Stimulated activated CD8-positive, alpha-beta memory T cell treated with anti-CD3 and anti-CD28 coated beads, Interleukin-4, amount 100 ng/mL, for 1 hour (primary cell): ENCODE measurements at places on chromosomes 16 and 17.

GRCh38 chr16:88430524-88431446 is 22.3 kb upstream of the ZFPM1 start:
- DNase-seq: no peak

GRCh38 chr17:49407981-49408501 is 6.6 kb downstream of the PHB1 start:
- peak; percentile 69 for DNase-seq

- no peak for DNase-seq
Observed at GRCh38 chr17:38451840-38452529, 23.7 kb downstream of the ARHGAP23 start.

DNA sequence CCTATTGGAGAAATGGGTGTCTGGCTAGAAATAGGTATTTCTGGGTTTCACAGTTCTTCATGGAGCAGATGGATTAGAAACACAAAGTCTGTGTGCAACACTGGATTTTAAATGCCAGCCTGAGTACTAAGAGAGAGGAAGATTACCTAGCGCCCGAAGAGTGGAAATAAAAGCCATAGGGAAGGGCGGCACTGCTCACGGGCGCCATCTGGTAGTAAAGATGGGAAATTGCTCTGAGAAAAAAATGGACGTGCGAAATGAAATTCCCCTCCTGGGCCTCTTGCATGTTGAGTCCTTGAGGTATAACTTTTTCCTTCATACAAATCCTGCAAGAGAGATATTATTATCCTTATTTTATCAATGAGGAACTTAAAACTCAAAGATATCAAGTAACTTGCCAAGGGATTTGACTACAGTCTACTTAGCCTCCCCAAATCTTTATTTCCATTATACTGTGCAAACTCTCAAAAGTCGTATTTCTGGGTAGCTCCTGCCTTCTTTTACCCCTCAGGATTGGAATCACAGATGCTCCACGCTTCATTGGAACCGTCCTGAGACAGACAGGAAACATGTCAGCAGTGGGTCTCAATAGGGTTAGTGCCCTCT is 72.8 kb downstream of the MMD start:
- DNase-seq: peak; percentile 9

- DNase-seq: no peak
Observed at GRCh38 chr16:500709-501108, 26.8 kb upstream of the CAPN15 start.

GRCh38 chr16:54927125-54928015 is 3.3 kb upstream of the IRX5 start:
- DNase-seq: no peak

DNA sequence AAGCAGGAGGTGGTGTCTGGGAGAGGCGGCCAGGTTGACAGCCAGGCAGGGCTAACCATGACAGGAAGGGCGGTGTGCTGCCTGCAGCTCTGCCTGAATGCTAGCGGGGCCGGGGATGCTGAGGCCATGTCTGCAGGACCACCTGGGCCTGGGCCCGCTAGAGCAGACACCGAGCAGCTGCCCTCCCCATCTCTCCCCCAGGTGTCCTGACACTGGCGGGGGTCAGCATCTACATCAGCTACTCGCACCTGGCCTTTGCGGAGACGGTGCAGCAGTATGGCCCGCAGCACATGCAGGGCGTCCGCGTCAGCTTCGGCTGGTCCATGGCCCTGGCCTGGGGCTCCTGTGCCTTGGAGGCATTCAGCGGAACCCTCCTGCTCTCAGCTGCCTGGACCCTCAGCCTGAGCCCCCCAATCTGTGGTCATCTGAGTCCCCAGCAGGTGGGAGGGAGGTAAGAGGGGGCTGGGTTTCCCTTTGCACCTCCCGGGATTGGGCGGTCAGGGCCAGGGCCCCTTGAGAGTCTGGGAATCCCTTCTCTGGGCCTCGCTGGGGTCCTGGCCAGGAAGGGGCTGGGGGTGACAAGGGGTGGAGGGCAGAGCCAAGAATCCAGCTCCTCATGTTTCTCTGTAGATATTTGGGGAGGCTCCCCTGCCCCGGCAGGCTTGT is 7.5 kb downstream of the TMEM235 start:
- no peak for DNase-seq

GRCh38 chr17:10156948-10157607 is 41.3 kb downstream of the GAS7 start:
- DNase-seq: no peak

DNA sequence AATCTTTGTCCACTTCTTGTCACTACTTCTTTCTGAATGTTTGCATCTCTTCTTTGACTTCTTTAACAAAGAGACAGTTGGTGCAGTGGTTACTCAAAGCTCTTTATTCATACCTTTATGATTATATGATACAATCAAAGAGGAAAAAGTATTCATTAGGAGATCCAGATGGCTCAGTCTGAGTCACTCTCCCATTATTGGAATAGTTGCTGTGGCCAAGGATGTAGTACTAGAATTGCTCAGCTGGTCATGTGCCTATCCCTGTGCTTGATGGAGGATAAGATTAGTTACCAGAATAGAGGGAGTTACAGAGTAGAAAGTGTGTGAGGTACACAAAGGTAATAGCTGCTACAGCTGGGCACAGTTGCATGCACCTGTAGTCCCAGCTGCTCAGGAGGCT is 18.3 kb downstream of the BCAS3 start:
- DNase-seq: no peak

GRCh38 chr17:70366386-70366785 is 197.1 kb downstream of the KCNJ2 start:
- DNase-seq: no peak

DNA sequence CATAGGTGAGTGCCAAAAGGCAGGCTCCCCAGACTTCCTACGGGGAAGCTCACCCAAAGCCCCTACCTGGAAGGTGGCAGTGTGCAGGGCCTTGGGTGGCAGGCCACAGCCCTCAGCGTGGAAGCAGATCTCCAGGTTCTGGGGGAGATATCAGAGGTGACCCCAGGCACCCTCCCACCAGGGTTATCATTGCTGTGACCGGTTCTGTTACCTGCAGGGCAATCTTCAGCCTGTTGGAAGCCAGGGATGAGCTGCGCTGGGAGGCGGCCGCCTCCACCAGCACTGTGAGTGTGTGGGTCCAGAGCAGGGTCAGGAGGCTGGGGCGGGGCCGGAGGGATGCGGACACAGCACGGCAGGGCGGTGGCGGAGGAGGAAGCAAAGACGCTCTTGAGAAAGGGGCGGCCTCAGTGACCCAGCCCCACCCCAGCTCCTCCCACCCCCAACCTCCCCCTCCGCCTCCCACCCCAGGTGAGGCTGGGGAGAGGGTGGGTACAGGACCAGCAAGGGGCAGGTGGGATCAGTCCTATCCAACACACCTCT is 13.1 kb downstream of the UNC13D start:
- DNase-seq: no peak

DNA sequence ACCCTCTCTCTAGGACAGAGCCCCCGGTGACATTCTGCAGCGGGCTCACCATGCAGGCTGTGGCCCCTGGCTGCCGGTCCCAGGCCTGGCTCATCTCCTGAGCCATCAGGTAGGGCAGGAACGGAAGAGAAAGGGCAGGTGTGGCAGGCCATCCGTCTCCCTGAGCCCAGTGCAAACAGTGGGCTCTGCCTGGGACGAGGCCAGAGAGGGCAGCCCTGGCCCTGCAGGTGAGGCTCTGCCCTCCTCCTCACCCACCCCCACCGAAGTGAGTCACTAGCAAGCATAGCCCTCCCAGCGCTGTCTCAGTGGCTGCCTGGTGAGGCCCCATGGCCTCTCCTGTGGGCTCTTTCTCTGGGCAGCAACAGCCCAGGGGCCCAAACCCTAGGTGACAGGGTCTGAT is 14.5 kb downstream of the OTOP3 start:
- DNase-seq: no peak

- DNase-seq: no peak
Observed at GRCh38 chr16:8519179-8519578, 71.1 kb downstream of the TMEM114 start.

DNA sequence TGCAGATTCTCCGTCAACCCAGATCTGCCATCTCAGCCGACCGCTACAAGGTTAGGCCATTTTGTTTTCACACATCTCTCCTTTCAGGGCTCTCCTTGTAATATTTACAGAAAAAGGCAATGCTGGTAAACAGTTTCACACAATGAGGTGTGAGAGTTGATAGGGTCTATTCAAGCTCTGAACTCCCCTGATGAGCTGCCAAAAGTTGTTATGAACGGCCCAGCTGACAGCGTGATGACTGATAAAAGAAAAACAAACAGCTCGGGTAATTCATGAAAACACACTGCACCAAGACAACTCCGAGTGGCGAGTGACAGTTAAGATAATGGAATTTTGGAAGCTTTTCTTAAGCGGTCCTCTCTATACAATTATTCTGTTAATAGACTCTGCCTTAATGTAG is 68.1 kb upstream of the IRX5 start:
- no peak for DNase-seq

GRCh38 chr17:44094701-44095387 is 24.3 kb downstream of the G6PC3 start:
- DNase-seq: no peak

- DNase-seq: no peak
Observed at GRCh38 chr17:61459939-61460718, 7.9 kb downstream of the TBX4 start.

- no peak for DNase-seq
Observed at GRCh38 chr17:43018008-43018853, 4.0 kb downstream of the VAT1 start.

- no peak for DNase-seq
Observed at GRCh38 chr16:26856271-26856670, 210.5 kb upstream of the C16orf82 start.

GRCh38 chr17:68981288-68981687 is 26.1 kb upstream of the ABCA8 start:
- no peak for DNase-seq

DNA sequence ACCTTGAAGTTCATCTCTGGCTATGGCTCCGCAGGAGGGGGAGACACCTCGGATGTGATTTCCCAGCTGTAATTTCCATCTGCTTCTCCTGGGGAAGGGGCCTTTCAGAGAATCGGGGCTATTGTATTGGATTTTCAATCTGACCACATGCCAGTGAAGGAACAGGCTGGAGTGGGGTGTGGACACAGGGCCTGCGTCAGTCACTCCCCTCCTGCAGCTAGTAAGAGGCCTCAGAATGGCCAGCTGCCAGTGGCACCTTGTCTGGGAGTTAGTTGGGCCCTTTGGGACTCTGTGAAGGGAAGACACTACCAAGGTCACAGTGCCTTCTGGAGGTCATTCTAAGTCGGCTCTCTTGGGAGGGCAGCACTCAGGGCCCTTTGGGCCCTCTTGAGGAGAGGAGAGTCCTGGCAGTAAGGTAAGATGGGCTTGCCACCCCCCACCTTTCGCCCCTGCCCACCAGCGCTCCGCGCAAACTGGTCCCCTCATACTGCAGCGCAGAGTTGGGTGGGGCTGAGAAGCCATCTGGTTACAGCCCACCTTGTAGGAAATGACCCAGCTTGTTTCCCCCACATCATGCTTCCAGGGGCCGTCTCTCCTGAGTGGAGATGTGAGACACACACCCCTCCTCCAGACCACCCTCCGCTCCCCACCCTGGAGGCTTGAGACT is 5.4 kb downstream of the NXPH3 start:
- no peak for DNase-seq

GRCh38 chr16:14436401-14436955 is 193.6 kb downstream of the PARN start:
- no peak for DNase-seq

DNA sequence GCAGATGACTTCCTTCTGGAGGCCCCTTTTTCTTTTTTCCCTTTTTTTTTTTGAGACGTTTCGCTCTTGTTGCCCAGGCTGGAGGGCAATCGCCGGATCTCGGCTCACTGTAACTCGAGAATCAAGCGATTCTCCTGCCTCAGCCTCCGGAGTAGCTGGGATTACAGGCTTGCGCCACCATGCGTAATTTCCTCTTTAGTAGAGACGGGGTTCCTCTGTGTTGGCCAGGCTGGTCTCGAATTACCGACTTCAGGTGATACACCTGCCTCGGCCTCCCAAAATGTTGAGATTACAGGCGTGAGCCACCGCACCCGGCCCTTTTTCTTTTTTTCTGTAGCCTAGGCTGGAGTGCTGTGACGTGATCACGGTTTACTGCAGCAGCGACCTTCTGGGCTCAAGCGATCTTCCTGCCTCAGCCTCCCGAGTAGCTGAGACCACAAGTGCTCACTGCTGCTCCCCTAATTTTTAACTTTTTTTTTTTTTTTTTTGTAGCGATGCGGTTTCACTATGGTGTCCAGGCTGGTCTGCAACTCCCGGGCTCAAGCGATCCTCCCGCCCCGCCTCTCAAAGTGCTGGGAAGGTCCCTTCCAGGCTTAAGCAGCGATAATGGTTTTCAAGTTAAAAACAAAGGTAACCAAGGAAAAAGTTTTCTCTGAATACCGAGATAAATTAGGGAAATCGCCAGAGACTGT is 956 bp upstream of the IST1 start:
- DNase-seq: no peak

GRCh38 chr16:79100447-79100846 is 500.1 kb downstream of the MAF start:
- DNase-seq: no peak

DNA sequence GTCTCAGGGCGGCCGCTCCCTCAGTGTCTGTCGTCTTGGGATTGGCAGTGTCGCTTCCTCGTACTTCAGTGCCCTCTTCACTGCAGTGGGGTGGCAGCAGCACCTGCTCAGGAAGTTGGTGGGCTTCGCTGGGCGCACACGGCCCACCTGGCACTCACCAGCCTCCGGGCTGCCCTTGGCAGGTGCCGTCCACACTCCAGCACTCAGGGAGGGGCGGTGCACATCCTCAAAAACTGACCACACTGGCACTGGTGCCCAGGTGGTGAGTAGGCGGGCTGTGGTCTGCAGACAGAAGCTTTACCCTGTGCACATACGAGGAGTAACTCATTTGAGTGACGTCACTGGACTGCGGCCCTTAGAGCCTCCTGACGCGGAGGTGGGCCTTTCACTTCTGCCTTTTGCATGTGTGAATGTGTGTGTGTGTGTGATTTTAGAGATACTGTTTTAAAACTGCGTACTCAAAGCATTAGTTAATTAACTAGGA is 94.6 kb downstream of the BANP start:
- no peak for DNase-seq

- DNase-seq: no peak
Observed at GRCh38 chr16:10282367-10282766, 100.1 kb upstream of the GRIN2A start.

DNA sequence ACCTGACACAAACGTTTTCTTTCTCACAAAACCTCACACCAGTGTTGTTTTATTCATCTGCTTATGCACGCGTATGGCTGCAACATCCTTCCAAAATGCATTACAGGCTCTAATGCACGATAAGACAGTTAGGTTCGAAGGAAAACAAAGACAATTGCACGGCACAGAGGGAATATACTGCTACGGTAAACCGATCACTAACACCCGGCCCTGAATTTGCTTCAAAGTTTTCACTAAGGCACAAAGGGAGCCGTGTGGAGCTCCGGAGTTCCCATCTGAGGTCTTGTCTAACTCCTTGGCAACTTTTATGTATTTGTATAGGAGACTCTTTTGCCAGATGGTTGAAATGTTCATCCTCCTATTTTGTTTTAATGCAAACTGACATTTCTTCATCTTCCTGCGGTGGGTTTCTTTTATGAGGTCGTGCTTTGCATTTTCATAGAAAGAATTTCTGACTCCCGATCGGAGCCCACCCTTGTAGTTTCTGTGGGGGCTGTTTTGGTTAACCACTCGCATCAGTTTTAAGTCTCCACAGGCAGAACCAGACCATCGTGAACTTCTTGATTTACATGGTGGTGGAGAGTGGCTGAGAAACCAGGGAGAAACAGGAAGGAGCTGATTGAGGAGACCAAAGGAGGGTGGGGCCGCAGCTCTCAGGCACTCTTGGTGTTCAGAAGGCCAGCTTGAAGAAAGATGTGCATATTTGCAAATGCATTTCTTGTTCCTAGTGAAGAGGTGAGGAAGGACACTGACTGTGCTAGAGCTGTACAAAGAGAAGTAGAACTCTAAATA is 516.8 kb downstream of the MAF start:
- no peak for DNase-seq
